ENCODE measurements at places on chromosomes 4 and X.

DNA sequence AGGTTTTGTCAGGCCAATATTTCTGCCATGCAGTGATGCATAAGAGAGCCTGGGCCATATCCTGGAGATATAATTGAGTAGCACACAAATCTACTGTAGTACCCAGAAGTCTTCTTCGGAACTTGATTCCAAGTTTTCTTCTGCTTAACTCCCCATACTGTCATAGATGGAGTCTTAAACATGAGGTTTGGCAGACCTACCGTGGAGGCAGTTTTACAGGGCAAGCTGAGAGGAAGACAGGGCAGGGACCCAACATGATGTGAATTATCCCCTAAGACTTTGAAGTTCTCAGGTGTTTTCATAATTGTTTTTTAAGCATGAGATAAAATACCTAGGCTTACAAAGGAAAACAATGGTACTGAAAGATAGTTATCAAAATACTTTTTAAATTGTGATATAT, 18.2 kb downstream of the NHSL2 start:
- DNase-seq, result no peak

DNA sequence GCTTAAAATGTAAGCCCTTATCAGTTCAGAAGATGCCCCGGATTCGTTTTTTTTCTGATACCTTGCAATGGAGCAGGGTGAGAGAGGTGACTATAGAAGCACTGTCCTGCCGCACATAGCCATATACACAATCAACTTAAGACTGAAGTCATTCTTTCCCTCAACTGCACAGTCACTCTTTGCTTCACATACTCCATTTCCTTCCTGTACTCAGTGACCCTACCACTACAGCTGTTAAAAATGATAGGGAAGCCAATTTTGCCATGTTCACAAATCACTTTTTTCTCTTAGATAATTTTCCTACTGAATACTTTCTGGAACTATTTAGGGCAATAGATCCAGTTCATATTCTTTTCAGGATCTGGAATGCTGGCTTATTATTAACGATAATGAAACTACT, 300.0 kb downstream of the ANK2 start:
- DNase-seq, result no peak

DNA sequence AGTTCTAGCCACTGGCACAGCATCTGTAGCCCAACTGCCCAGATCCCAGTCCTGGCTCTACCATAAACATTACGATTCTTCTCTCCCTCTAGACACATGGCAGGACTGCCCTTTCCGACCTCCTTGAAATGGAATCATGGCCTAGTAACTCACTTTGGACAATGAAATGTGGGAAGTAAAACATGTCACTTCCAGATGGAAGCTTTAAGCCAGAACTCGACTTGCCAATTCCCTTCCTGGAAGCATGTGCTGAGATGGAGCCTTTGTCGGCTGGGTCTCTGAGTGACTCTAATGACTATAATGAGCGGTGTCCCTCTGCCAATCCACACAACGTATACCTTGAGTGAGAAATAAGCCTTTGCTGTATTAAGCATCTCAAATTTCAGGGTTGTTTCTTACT, 34.7 kb downstream of the SH3RF1 start:
- DNase-seq, result no peak

DNA sequence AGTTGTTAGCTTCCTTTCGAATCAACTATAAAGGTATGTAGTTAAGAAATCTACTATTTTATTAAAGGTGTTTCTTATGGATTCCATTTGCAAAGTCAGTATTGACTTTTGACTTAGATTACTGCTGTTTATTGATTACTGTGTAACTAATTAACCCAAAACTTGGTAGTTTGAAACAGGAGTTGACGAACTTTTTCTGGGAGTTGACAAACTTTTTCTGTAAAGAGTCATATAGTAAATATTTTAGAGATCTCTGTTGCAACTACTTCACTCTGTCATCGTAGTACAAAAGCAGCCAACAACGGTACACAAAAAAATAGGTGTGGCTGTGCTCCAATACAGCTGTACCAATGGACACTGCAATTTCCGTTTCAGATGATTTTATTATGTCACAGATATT, 30.2 kb downstream of the AGA start:
- no peak for DNase-seq

GRCh38 chrX:150062292-150063137, 124.2 kb upstream of the EOLA2 start:
- no peak for DNase-seq

Data from Caco-2 (cell line).